ENCODE measurements at places on chromosomes 2 and 18.

DNA sequence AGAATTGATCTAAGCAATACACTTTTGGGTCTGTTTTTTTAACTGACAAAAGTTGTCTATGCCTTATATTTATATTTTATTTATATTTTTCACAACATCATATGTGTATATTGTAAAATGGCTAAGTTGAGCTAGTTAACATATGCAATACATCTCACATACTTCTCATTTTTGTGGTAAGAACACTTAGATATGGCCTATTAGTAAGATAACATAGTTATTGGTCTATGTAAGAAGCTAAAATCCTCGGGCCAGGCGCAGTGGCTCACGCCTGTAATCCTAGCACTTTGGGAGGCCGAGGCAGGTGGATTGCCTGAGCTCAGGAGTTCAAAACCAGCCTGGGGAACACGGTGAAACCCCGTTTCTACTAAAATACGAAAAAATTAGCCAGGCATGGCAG lies 275.6 kb upstream of the ID2 start:
- DNase-seq: no peak

GRCh38 chr18:37538526-37539205 lies 26.9 kb downstream of the CELF4 start:
- DNase-seq: no peak

- no peak for DNase-seq
Measured at GRCh38 chr2:190119257-190119656, 56.7 kb upstream of the MSTN start.

- DNase-seq: no peak
Measured at GRCh38 chr18:3328532-3328931, 66.6 kb downstream of the MYL12B start.

DNA sequence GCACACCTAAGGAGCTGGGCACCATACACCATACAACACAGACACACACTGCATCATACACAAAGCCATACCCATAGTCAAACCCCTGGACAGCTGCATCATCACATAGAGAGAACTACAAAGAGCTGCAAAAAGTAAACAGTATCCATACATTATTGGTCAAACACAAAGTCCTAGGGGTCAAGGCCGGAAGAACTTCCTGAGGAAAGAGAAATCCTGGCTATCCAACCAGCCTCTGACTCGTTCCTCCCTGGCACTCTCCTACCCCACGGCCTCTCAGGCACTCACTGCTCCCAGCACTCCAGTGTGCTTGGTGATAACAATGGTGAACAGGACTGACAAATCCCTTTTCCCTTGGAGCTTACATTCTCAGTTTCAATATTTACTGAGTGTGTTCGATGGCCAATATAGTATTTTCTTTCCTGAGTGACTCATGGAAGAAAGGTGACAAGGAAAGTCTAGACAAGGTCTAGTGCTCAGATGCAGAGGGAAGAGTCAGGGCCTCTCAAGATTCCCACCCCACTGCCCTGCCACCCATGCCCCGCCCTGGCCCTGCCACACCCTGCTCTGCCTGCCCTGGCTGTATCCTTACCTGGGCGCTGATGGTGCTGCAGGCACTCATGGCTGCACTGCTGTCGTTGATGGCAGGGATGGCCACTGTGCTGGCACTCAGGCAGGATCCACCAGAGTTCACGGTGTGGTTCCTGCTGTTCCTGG lies 3.4 kb downstream of the CFAP65 start:
- DNase-seq: no peak

DNA sequence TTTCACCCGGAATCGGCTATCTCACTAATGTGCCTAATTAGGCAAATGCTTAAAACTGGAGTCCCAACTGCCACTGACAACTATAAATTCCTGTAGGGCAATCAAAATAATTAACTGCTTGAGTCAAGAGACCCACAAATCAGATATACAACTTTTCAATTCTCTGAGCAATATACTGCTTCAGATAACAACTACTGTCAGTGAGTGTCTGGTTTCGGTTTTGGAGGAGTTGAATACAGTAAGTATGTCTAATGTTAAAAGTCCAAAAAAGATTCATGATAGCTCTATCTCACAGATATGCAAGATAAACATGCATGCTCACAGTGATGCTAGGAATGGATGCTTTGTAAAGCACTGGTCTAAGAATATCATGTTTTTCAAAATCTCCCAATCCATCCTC lies 283.3 kb downstream of the NRXN1 start:
- DNase-seq: no peak

GRCh38 chr2:128695646-128696220 lies 377.1 kb upstream of the HS6ST1 start:
- DNase-seq: no peak

DNA sequence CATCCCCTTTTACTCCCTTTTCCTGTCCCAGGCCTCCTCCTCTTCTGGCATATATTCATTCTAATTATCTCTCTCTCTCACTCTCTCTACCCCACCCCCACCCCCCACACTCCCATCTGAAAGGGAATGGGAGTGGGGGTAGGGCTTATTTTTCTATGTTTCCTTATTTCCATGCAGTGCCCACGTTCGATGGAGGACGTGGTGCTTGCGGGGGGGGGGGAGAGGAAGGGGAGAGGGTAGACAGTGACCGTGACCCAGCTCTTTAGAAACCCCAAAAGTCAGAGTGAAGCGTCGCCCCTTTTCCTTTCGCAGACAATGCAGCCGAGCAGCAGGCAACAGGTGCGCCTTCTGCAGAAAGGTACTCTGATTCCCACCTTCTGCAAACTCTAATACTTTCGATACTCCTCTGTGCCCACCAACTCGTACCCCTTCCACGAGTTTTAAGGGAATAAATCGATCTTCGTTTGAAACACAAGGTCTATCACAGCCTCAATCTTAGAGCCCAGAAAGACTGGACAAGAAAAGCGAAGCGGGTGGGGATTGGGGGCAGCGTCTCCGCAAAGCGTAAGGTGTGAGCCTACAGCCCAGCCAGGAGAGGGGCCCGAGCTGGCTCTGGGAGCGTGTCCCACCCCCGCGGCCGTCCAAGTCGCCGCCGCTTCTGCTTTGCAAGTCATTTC lies 891 bp upstream of the NR4A2 start:
- DNase-seq: peak; percentile 47

DNA sequence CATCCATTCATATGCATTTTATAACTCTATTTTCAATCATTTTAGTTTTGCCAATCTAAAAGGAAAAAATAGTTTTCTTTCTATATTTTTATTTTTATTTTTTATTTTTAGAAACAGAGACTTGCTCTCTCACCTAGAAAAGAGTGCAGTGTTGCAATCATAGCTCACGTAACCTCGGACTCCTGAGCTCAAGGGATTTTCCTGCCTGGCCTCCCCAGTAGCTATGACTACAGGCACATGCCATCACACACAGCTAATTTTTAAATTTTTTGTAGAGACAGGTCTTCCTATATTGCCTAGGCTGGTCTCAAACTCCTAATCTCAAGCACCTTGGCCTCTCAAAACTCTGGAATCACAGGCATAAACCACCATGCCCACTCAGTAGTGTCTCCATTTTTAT lies 125.5 kb upstream of the XIRP2 start:
- no peak for DNase-seq

DNA sequence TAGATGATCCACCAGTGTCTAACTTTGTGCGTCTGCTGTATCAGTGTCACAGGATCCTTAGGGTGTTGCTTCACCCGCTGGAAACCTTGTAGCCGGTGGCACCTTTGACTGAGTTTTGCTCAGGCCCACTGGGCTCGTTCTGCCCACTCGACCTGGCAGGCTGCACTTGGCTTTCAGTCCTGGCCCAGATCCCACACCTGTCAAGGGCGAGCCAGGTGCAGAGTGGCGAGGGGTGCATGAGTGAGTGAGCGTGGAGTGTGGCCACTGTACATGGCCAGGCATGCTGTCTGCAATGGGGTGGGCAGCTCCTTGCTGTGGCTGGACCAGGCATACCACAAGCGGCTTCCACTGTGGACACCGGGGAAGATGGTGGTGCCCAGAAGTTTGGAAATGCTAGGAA lies 179.0 kb downstream of the FAM210A start:
- DNase-seq: no peak

DNA sequence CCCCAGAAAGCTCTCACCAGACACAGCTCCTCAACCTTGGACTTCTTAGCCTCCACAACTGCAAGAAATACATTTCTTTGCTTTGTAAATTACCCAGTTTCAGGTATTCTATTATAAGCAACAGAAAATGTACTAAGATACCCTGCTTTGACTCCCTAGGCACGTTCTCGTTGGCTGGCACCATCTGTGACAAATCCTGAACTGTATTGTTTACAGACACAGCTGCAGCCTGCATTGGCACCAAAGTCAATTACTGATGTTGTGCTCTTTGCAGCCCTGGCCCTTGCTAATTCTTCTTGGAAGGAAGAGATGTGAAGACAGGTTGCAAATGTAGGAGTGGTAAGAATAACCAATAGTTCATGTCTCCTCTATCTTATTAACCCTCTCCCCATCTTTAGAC lies 72.7 kb upstream of the FAM136A start:
- no peak for DNase-seq

DNA sequence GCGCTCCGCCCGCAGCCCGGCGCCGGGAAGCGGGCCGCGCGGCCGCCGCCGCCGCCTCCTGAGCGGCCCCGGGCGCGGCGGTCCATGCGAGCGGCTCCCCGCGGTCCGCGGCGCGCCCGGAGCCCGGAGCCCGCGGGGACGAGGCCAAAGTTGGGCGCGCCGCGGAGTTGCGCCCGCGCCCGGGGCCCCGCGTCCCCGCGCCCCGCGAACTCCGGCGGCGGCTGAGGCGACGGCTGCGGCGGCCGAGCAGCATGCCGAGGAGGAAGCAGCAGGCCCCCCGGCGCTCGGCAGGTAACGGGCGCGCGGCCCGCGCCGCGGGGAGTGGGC lies 992 bp downstream of the TSHZ1 start:
- DNase-seq: peak; percentile 29

DNA sequence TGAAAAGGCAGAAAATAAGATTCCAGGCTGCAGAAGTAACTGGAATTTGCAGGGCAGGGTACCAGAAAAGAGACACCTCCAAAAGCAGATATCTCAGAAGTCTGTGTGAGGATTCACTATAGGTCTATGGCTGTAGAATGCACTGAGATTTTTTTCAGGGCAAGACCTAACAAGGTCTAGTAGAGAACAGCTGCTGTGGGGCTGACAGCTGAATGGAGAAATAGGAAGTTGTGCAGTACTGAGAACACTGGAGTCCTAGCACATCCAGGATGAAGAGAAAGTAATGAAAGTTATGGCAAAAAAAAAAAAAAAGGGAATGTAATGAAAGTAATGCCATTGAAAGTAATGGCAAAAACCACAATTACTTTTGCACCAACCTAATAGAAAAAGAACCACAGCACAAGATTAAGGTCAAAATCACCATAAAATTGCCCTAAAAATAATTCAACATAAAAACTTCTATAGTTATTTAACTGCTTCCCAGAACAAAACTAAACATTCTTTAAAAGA lies 57.3 kb downstream of the CPO start:
- DNase-seq: no peak

DNA sequence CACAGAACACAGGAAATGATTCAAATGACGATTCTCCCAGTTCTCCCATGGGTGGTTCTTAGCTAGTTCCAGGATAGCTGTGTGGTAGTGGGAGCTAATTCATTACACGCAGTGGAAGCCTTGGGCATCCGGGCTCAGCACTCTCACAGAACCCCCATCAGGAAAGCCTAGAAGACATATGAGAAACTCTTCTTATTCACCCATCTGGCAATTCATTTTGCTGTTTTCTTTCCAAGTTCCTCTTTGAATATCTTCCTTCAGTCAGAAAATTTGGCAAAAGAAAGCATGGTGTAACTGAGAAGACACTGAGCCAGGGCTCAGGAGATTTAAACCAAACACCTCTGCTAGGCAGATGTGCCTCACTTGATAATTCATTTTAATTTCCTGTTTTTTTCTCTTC lies 85.2 kb upstream of the FN1 start:
- DNase-seq: no peak

DNA sequence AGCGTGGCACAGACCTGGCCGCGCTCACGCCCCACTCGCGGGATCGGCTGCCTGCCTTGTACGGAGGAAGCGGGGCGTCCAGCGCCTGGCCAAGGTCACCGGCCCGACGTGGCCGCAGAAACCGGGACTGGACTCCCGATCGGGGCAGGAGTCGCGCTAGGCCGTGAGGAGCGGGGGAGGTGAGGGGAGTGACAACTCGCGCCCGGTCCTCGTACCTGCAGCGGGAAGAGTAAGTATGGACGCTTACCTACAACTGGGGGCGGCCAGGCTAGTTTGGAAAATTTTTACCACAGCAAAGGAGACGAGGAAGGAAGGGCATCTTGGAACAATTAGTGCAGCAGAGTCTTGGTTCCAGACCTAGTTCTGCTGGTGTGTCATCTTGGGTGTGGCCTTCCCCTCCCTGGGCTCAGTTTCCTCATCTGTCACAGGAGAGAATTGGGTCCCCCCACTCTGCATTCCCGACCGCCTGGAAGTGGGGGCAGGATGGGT lies 693 bp downstream of the UBE2F start:
- no peak for DNase-seq

DNA sequence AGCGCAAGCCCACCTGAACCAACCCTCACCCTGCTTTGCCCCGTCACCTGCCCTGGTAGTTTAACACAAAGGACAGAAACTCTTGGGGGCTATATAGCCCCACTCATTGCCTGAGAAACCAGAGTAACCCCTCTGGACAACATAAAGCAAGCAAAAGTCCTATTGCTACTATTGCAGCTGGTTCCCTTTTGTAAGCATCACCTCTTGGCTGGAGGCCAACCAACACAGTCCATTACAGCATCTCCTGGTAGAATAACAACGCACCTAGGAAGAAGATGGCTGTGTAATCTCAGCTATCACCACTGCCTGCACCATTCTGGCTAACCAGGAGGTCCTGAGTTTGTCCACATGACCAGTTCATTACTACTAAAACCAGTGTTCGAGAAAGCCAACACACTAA lies 36.4 kb downstream of the FLACC1 start:
- peak; percentile 41 for DNase-seq

DNA sequence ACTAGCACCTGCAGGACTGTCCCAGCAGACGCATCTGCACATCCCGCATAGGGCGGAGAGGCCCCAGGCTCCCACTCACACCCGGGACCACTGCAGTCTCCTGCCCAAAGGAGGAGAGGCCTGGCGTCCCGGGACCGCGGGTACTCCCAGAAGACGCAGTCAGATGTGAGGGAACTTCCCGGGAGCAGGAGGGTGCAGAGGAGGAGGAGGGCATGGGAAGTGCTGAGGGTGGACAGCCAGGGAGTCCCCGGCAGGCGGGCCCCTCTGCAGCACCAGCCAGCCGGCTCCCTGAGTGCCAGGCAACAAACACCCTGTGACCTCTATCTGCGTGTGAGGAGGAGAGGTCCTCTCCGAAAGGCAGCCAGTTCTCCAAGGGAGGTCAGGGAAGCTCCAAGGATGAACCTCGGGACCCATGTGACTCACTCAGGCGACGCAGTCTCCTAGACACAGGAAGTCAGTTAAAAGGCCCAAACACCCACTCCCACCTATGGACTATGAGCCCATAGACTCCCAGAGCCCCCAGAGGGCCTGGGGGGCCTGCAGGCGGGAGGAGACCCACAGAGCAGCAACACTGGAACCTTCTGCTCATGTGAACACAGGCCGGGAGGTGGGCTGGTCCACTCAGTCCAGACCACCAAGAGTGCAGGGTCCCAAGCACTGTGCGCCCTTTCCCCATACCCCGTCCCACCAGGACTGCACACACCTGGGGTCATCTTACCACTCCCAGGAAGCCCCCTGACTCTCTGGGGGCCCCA lies 4.2 kb downstream of the PXDN start:
- no peak for DNase-seq

- DNase-seq: no peak
Measured at GRCh38 chr2:191012845-191013681, 908 bp downstream of the STAT1 start.

Measured in NCI-H345 (cell line).